Activated T-helper 1 cell treated with anti-CD3 and anti-CD28 coated beads, Interleukin-2, amount 50 U/mL, for 16 hours (primary cell): ENCODE measurements at places on chromosomes 5 and 9.

DNA sequence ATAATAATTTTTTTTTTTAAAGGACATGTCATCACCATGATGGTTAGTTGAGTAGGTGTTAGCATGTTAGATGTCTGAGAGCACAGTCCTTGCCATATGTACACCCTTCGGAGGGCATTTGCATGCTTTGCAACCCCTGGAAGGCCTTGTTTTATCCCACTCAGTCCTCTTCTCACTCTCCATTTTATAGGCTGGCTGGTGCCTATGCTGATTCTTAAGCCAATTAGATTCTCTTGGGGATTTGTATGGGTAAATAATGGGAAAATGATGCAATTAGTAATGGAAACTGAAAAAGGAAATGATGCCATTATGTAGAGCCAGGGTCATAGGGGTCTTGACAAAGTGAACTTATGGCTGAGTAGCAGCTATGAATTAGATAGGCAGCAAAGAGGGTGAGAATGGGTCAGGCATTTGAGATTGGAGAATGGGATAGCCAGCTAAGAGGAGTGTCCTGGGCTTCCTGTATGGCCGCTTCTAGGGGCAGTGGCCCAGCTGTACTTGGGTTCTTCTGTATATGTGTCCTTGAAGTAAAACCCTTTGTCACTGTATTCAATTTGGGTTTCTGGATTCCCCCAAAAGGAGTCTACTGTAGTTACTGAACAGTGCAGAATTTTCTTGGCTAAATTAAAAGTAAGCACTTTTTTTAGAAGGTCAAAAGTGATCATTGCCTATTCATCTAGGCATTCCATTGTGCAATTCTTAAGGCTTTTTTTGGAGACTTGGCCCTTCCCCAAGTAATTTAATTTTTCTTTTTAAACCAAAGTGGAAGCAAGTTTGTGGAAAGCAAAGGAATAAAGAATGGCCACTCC is 31.6 kb downstream of the LRRTM2 start:
- no peak for DNase-seq

DNA sequence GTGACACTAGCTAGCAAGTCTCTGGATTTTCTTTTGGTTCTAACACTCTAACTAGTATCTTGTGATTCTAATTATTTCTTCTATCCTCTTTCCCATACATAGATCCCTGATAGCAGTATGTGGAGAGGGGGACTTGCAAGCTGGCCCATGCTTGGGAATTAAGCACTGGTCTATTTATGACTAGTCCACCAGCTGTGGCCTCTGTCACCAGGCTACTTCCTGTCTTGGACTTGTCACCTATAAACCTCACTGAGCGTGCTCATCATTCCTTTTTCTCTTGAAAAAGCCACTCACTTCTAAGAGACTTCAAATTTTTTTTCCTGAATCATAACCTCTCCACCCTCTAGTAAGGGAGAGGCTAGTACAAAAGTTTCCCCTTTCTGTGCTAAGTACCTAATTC is 32.3 kb upstream of the MAMDC2 start:
- no peak for DNase-seq

- DNase-seq: no peak
Measured at GRCh38 chr5:90802474-90803317, 244.1 kb downstream of the ADGRV1 start.

DNA sequence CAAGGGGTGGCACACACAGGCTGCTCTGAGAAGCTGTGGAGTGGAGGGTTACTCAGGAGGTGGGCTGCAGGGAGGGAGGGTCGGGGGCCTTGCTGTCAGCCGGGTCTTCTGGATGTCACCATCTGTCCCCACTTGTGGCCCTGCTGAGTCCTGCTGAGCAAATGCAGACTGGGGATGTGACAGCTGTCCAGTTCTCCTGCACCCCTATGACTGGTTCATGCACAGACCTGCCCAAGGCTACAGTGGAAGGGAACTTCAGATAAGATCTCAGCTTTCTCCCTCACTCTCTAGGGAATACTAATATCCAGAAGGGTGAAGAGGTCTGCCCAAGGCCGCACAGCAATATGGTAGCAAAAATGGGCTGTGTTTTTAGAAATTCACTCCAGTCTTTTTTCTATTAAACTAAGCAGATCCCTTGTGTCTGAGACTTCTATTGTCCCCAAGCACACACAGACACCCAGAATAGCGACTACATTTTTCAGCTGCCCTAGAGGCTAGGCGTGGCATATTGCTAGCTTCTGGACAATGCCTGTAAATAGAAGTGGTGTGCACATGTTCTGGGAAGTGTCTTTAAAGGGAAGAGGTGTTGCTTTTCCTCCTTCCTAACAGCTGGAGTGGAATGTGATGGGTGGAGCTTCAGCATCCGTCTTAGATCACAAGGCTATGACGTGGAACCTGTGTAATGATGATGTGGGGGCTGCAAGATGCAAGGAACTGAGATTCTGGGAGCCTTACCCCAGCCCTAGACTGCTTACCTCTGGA is 51.1 kb upstream of the TBC1D2 start:
- no peak for DNase-seq

- no peak for DNase-seq
Measured at GRCh38 chr5:142106061-142106460, 2.5 kb upstream of the NDFIP1 start.
